Hepatic stellate cell (primary cell): ENCODE measurements at places on chromosomes 1 and 21.
A peak's percentile ranks its signal among the peaks of the same experiment; 100 is the strongest.

DNA sequence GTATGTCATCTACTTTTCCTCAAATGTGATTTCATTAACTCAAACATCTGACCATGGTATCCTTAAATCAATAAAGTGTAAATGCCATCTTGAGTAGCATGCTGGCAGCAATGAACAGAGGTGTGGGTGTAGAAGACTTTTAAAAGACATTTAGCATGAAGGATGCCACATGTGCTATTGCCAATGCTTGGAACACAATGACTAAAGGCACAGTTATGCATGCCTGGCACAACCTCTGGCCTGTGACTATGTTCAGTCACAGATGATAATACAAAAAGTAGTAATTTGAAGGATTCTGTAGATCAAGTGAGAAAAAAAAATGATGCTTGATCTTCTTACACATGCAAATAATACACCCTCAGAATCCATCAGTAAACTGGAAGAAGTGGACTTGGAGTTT, 938.9 kb upstream of the ADGRL4 start:
- no peak for DNase-seq

DNA sequence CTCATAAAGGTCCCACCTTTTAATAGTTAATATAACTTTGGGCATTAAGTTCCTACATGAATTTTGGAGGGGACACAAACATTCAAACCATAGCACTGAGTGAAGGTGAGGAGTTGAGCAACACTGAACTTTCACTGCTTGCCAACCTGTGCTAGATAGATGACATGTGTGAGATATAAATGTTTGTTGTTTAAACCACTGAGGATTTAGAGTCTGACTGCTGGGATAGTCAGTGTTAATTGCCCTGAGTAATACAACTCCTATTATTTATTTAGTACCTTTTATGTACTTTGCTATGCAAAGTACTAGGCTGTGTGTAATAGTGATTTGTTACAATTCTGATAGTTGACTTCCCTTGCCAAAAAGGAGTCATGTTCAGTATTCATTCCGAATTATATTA, 32.4 kb upstream of the SLC16A1 start:
- no peak for DNase-seq

- no peak for DNase-seq
Observed at GRCh38 chr21:21415741-21416140, 417.5 kb downstream of the NCAM2 start.

- no peak for DNase-seq
Observed at GRCh38 chr1:191831572-191831971, 326.7 kb upstream of the RGS18 start.

- DNase-seq: peak; percentile 5
Observed at GRCh38 chr1:81998165-81998564, 197.4 kb downstream of the ADGRL2 start.

DNA sequence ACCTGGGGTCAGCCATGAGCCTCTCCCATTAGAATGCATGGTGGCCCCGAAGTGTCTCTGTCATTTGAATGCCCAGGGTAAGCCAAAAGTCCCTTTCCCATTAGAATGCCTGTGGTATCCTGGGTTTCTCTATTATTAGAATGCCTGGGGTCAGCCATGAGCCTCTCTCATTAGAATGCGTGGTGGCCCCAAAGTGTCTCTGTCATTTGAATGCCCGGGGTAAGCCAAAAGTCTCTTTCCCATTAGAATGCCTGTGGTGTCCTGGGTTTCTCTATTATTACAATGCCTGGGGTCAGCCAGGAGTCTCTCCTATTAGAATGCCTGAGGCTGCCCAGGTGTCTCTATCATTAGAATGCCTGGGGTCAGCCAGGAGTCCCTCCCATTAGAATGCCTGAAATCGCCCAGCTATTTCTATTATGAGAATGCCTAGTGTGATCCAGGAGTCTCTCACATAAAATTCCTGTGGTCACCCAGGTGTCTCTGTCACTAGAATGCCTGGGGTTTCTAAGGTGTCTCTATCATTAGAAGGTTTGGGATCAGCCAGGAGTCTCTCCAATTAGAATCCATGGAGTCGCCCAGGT, 65.5 kb downstream of the RNF187 start:
- DNase-seq: no peak
